ENCODE measurements at places on chromosomes 4 and X.

DNA sequence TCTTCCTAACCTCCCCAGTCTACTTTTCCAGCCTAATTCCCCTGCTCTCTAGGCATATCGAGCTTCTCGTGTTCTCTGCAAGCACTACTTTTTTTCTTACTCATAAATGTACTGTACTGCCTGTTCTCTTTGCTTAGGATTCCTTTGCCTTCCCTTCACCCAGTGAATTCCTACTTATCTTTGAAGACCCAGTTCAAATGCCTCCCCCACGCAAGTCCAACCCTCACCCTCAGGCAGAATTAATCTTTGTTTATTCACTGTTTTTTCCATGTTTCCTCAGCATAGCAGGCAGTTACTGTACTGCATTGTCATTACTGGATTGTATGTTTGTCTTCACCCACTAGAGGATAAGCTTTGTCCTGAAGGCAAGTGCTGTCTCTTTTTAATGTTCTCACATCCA lies 287.7 kb downstream of the BMPR1B start:
- no peak for DNase-seq

GRCh38 chr4:77001907-77002306 lies 52.4 kb downstream of the SEPTIN11 start:
- DNase-seq: peak; percentile 49

DNA sequence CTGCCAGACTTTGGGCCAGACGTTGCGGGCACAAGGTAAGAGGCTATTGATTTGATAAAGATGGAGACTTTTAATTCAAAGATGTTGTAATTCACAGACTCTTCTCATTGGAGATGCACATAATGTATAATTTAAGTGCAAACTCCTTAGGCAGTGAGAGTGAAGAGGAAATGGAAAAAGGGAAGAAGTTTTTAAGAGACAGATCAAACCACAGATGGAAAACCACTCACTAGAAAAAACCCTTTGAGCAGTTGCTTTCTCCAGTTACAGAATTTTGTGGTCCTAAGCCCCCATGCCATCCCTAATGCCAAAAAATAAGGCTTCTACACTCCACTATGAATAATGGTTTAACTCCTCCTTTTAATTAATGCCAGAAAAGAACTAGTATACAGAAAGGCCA lies 977.1 kb upstream of the PRKX start:
- no peak for DNase-seq

DNA sequence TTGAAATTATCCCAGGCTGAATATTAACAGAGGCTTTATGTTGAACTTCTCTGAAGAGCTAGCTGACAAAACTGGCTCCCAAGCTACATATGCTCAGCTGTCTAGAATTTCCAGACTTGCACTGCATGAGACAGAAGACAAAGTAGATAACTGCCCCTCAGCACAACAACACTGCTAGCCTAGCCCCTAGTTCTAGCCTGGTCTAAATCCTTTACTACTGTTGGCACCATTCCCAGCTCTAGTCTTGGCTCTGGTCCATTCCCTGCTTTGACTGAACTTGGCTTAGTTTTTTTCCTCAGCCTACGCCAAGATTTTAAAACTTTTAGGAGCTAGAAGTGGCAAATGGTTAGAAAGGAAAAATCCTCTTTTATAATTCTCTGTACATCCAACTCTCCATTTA lies 7.6 kb upstream of the OPHN1 start:
- DNase-seq: no peak

DNA sequence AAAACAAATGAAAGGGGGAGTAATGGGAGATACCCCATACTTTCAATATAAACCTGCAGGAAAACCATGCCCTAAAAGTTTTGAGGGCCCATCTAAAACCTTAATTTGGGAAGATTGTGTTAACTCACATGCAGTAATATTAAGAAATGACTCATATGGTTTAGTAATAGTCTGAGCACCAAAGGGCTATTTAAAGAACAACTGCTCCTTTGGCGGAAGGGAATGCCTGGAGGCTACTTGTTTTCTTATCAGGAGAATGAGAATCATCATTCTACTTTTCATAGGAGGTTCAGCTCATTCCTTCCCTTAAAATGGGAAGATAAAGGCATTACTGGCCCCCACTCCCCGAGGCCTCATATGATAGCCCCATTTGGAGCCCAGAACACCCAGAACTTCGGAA lies 47.6 kb downstream of the SPIN3 start:
- DNase-seq: peak; percentile 22

DNA sequence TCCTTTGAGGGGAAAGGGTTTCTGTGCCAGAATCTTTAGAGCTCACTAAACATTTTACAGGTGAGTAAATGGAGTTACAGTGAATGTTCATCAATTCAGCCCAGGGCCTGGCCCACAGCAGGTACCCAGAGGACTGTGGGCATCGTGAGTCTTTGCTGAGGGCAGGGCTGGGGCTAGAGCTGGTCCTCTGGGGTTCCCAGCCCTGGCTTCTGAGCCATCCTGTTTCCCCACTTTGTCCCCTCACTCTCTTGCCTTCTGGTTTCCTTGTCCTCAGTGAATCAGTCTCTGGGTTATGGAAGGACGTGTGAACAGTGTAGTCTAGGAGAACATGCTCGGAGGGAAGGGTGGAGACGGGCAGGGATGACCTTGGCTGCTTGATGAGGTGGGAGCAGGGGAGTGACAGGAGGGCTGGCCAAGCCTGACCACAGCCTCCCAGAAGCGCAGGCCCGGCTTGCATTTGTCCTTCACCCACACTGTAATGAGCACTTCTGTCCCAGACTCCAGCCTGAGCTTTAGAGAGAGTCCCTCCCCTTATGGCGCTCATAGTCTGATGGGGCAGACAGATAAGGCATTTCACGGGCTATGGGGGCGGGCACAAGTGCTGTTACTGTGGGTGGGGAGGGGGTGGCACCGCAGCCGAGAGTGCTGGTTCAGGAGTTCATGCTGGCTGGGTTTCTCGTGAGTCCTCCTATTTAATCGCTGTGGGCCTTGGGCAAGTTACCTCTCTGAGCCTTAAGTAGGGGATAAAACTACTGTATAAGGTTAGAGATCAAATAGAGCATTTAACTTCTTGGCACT lies 17.3 kb downstream of the TBC1D14 start:
- DNase-seq: no peak

DNA sequence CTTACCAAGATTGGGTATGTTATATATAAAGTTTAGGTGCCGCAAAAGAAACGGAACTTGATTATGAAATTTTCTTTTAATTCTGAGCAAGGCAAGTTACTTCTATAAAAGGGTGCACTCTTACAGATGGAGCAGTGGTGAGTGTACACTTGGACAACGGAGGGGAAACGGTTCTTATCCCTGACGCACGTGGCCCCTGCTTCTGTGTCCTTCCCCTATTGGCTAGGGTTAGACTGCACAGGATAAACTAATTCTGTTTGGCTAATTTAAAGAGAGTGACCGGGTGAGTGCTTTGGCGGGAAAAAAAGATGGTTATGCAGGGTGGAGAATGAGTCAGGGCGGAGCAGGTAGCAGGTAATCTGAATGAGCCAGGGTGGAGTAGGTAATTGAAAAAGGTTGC lies 149.5 kb downstream of the GC start:
- no peak for DNase-seq

- no peak for DNase-seq
Observed at GRCh38 chrX:67922966-67923365, 379.1 kb downstream of the AR start.

DNA sequence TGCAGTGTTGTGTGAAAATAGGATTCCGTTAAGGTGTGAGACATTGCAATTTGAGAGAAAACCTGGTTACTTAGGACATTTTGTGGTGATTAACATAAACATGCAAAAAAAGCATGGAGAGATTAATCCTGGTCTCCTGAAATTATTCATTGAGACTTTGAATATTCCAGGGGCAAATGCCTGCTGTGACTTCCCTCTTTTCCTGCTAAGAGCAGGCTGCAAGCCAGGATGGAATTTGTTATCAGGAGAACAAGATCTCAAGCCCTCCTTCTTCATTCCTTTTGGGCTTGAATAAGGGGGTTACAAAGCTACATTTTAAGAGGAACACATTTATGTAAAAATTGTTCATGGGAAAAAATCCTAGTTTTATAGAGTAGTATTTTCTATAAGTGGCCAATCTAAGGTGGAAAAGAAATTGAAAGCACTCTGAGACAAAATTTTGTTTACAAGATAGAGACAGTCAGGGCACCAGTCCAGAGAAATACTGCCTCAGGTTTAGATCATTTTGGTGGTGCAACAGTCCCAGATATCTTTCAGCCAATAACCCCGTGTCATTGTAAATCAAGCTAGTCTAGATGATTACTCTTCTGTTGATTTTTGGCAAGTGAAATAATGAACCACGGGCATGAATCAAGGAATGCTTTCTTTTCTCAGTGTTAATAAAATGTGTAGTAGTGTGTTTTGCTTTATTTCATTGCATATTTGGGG lies 1528.3 kb upstream of the AGA start:
- DNase-seq: no peak

- no peak for DNase-seq
Observed at GRCh38 chrX:12234534-12235329, 96.5 kb downstream of the FRMPD4 start.

DNA sequence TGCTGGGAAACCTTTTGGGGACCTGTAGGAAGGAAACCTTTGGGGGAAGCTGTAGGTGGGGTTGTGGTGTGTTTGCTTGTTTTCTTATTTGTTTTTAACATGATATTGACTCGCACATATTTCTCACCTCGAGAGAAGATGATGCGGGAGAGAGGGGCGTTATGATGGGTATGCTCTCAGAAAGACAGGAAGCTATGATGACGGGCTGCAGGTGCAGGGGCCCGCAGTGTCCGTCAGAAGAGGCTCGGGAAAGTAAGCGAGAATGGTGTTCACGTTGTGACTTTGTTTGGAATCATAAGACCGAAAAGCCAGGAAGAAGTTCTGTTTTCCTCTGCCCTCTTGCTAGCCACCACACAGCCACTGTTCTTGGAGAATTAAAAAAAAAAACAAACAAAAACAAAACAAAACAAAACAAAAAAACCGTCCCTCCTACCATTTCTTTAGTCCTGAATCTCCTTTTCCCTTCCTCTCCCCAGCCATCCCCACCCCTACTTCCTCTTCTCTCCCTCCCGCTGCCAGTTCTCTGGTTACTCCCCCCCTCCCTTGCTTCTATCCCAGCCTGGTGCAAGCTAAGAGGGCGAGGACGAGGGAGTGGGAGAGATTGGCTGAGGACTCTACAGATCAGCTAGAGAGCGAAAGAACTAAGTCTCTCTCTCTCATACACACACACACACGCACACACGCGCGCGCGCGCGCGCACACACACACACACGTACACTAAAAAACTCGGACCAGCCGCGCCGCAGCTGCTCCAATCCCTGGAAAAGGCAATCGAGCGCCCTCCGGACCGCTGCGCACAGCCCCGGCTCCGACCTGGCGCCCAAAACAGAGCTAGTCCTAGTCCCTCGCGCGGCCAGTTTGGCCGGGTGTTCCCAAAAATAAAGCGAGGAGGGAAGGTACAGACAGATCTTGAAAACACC lies at the start of gene BMP3:
BMP3 (plus strand) TSS at position 648 of the 920 bp plus-strand sequence. CDS start 577 bp downstream, outside the sequence.
- DNase-seq: no peak

DNA sequence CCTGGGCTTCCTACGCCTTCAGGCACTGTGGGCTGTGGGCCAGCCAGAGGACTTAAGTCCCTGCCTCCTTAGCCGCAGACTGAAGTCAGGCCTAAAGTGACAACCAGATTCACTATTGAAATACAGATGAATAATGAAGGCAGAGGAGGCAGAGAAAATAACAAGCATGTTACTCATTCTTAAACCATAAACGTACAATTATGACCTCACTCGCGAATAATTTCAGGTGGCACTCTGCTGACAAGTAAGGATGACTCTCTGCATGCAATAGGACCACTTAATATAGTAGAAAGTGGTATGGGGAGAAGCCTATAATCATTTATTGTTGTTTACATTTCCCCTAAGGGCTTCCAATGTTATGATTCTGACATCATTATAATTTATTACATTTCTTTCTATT lies 409.2 kb upstream of the FGF13 start:
- DNase-seq: no peak

DNA sequence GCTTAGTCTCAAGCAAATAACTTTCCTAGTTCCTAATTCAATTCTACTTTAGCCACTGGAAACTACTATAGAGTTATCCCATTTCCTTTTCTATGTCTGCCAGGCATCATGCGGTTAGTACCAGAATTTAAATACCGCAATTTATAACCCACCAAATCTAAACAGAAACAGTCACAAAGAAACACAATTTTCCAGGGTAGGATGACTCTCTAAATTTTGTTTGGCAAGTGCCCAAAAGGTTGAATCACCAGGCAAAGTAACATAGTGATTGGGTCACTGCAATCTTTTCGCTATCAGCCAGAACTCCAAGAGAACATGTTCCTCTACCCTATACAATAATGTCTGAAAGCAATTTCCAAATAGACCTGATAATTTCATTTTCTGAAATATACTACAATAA lies 240.2 kb upstream of the GRIA3 start:
- peak; percentile 68 for DNase-seq

DNA sequence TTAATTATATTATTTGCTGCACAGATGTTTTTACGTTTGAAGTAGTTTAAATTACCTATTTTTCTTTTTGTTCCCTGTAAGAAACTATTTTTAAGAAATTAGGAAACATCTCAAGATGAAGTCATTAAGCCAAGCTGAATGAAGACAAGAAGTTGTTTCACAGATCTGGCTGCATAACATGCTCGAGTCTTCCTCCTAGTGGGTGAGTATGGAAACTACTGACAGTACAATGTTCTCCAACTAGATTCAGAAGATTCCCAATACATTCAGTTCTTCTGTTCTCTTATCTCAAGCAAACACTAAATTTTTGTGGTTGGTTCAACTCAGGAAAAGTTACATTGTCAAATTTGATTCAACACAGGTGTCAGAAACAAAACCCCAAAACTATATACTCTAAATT lies 256.8 kb upstream of the VCX start:
- no peak for DNase-seq

- DNase-seq: no peak
Observed at GRCh38 chr4:55820279-55820678, 689 bp downstream of the EXOC1L start.

DNA sequence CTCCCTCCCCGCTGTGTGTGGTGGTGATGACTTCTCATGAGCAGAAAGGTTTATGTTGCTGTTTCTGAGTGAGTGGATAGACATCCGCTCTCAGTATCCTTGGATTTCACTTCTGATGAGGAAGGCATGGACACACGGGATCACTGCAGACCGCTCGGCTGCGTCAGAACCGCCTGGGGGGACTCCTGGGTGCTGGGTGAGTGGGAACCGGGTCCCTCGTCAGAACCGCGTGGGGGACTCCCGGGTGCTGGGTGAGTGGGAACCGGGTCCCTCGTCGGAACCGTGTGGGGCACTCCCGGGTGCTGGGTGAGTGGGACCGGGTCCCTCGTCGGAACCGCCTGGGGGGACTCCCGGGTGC lies 9.0 kb downstream of the CTBP1 start:
- no peak for DNase-seq

DNA sequence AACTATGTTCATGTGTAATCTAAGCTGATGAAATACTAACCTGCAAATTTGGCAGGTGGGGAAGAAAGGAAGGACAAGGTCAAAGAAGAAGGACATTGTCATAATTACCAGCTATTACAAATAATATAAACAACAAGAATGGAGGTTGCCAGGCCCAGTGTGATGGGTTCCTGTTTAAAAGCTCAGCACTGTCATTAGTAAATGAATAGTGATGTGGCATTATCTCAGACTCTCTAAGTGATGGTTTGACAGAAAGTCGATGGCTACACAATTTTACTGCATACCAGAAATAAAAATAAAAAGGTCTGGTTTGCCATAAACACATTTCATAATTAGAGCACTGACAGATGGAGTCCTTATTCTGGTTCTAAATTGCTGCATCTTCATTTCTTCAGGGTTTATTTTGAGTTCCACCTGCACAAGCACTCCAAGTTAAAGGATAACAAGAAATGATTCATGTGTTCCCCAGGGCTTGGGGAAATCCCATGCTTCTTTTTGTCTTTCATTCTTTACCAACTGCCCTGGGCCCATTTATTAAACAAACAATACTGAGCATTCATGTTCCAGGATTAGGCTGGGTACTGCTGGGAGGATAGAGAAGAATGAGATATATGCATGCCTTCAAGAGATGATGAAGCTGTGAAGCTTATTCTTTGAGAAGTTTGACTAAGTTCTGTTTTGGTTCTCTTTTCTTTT lies 367.8 kb upstream of the RASGEF1B start:
- DNase-seq: peak; percentile 44

Data from foreskin keratinocyte (primary cell).